ENCODE measurements at places on chromosomes 1 and 21.

DNA sequence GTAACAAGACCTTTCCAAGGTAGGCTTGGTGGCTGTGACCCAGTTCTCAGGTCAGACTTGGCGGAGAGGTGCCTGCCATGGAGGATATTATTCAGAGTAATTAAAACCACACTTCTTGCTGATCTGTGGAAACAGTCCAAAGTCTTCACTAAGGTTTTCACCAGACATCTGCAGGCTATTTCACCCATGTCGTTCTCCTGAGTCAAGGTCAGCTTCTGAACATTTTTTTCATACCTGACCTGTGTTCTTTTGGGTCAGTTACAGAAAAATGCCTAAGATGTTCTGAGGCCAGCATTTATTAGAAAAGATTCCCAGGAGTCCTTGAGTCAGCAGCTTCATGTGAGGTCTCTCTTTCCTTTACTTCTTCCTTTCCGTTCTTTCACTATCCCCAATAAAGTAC lies 54.9 kb downstream of the RGL1 start:
- no peak for DNase-seq

- DNase-seq = no peak
Measured at GRCh38 chr1:73770109-73770905, 427.7 kb downstream of the LRRIQ3 start.

DNA sequence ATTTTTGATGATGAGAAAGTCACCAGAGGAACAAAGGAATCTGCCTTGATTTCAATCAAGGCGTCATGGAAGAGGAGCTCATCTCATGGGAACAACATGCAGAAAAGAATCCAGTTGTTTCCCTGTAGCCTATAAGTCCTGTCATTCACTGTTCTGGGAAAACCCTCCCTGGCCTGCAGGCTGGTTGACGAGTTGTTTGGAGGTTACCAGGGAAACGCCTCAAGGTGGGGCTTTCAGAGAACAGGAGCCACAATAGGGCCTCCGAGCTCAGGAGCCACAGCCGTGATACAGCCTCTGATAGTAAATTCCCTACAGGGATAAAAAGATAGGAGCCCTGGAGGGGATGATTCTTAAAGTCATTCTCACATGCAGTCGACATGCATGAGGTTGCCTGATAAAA lies 135.2 kb downstream of the PSMG1 start:
- DNase-seq = peak; percentile 79

- no peak for DNase-seq
Measured at GRCh38 chr1:243267914-243268653, 12.2 kb downstream of the SDCCAG8 start.

GRCh38 chr1:29593601-29594382 lies 357.5 kb downstream of the PTPRU start:
- no peak for DNase-seq

GRCh38 chr1:81158592-81158991 lies 642.1 kb upstream of the ADGRL2 start:
- peak; percentile 14 for DNase-seq

- DNase-seq = no peak
Measured at GRCh38 chr1:100580446-100580845, 42.5 kb downstream of the GPR88 start.

- no peak for DNase-seq
Measured at GRCh38 chr1:110220324-110220723, 10.2 kb downstream of the KCNC4 start.

- no peak for DNase-seq
Measured at GRCh38 chr1:230570724-230571360, 71.4 kb upstream of the COG2 start.

- no peak for DNase-seq
Measured at GRCh38 chr1:162913345-162913744, 52.4 kb upstream of the CCDC190 start.

- DNase-seq = no peak
Measured at GRCh38 chr1:10320336-10320735, 78.5 kb upstream of the PGD start.

DNA sequence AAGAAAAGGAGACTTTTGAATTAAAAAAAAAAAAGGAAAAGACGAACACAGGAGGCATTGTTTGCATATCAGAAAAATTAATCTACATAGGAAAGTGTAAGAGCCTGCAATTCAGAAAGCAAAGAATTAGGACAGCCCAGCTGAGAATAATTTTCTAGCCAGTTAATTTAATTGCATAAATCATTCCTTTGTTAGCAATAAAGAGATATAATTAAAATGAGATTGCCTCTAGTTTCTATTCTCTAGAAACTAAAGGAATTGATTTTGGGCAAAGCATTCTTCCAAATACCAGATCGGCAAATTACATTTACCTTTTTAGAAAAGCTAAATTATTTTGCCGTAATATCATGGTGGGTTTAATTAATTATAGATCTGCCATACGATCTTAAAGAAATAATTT lies 46.0 kb downstream of the NUF2 start:
- no peak for DNase-seq

- DNase-seq = no peak
Measured at GRCh38 chr1:155301342-155301841, at the start of gene PKLR. Gene PKLR (minus strand): TSS chr1:155301438. CDS start chr1:155301395, 43 bp downstream.

DNA sequence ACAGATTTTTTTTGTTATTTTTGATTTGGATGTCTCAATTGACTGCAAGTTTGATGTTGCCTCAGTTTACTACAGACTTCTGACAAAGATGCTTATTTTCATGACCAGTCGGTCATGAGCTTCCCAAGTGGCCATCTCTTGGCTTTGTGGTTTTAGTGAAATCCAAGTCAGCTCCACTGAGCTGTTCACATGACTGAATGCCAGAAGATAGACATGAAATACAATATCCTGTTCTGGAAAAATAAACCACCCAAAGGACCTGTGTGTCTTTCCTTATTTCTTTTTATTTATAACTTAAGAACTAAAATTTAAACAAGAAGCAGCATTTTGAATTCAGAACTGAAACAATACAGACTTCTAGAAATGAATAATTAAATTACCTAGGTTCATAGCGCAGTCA lies 89.3 kb downstream of the HMCN1 start:
- DNase-seq = no peak

DNA sequence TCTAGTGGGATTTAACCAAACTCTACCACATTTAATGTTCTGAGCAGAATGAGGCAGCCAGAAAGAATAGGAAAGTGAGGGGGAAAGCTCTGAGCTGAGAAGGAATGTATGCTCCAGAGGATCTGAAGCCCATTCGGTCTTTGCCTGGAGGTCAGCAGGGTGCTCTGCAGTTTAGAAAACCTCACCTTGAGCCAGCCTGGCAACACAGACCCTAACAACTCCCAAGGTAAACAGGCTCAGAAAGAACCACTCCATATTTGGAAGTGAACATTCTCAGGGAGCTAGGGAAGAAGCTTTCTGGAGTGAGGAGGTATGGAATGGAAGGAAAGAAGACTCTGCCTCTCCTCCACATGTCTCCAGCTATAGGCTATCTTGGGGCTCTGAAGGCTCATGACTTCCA lies 398.8 kb downstream of the SEC16B start:
- peak; percentile 6 for DNase-seq

DNA sequence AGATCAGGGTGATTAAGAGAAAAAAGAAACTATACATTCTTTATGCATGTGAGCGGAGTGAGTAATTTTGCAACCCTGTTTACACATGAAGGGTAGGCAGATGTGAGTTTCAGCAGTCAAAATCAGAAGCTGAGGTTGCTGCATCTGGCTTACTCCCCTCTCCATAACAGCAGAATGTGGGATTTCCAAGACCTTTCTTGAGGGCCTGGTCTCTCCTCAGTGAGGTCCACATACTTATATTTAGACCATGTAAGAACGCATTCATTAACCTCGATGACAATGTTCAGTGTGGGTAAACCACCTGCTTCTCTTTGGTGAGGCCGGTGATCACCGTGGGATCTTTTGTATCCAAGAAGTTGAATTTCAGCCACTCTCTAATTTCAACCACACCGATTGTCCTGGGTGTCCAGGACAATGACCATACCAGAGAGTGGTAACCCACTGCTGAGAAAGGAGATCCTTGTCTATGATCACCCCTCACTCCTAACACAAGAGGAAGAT lies 18.7 kb upstream of the RAP1A start:
- no peak for DNase-seq

GRCh38 chr1:244012202-244012601 lies 38.9 kb upstream of the ZBTB18 start:
- DNase-seq = peak; percentile 43

- DNase-seq = peak; percentile 89
Measured at GRCh38 chr1:241356519-241357365, at the start of gene RGS7. Gene RGS7 (minus strand): TSS chr1:241357205.

GRCh38 chr1:215833941-215834729 lies 267.0 kb downstream of the KCTD3 start:
- no peak for DNase-seq

DNA sequence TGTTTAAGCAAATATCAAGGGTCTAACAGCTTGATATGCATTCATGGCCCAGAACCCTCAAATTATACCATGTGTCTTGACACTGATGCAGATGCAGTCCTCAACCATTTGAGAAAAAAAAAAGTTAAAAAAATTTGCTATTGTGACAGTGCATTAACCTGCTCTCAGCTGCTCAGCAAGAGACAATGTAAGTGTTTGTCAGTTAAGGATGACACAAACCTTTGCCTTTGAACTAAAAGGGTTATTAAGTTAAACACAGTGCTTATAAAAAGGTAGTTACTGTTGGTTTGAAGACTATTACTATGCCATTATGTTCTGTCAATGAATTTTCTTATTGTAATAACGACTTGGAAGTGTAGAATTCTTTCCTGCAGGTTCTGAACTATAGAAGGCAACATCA lies 655.6 kb upstream of the NEGR1 start:
- DNase-seq = no peak

DNA sequence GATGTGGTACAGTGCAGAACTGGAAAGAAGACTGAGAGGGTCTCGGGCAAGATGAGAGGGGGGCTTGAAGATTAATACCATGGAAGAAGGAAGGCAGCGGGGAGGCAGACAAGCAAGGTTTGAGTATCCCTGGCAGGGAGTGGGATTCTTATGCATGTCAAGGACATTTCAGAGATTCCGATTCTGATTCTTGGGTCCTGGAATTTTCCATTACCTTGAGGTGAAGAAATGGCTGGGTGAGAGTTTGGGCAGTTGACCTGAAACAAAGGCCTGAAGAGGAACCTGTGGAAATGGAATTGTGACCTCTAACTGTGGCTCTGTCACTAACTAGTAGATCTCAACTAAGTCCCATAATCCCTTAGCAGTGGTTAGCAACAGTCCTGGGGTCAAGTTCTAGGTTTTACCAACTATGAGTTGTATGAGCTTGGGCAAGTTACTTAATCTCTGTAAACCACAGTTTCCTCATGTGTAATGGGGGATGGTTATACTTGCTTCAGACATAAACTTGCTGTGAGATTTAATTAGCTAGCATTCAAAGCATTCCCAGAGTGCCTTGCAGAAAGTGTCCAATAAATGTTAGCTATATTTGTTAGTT lies 8.6 kb upstream of the ACTN2 start:
- no peak for DNase-seq

DNA sequence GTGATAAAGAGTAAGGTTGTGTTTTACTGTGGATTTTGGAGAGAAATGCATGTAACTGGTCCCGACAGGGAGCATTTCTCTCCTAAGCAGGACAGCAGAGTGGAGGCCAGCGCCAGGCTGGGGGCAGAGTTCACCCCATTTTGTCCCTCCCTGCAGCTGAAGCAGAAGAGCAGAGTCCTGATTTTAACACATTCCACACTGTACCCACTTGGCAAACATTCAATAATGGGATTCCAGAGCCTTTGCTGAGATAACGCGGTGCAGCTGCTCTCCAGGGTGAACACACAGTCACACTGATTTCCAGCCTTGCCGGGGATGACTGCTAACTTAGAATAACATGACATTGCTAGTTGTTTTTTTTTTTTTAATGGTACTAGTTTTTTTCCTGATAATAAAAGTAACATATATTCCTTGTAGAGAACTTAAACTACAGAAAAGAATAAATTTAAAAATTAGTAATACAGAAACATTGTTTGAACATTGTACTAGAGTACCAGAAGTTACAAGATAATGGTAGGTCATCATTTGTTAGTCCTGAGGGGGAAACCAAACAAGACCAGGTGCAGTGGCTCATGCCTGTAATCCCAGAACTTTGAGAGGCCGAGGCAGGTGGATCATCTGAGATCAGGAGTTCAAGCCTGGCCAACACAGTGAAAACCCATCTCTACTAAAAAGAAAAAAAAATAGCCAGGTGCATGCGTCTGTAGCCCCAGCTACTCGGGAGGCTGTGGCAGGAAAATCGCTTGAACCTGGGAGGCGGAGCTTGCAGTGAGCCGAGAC lies 77.2 kb downstream of the SCCPDH start:
- no peak for DNase-seq

DNA sequence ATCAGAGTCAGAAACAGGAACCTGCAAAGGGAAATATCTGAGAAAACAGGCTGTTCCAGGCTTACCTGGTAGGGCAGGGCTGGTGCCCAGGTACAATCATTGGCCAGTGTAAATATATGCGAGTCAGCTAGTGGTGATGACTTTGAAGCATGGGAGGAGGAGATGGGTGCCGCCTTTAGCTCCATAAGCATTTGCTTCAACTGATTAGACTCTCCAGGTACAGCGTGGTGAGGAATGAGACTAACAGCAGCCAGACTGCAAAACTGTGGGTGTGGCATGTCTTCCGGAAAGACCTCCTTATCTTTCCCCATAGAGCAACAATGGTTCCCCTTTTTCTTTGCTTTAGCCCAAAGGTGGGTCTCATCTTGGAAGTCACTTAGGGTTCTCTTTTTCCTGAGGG lies 137.2 kb downstream of the LRIG2 start:
- no peak for DNase-seq

GRCh38 chr1:91778964-91779363 lies 107.0 kb downstream of the TGFBR3 start:
- peak; percentile 23 for DNase-seq

DNA sequence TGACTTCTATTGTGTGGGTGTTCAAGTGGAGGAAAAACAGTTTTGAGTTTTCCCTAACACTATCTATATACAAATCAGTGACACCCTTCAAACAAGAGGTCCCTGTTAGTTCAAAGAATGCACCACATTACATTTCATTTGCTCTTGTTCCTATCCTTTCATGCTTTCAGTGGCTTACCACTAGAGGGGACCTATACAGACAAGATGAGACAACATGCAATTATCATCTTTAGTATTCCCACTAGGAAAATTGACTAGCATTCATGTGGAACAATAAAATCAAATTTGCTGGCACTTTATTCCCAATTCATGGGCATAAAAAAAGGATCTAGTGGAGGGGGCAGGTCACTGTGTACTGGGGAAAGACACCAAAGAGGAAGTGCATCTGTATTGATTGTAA lies 13.3 kb upstream of the SIPA1L2 start:
- DNase-seq = no peak

- no peak for DNase-seq
Measured at GRCh38 chr21:30579346-30579745, 10.9 kb downstream of the KRTAP22-2 start.

GRCh38 chr1:155130272-155131006 lies 2.8 kb downstream of the EFNA1 start:
- DNase-seq = peak; percentile 26

- DNase-seq = no peak
Measured at GRCh38 chr1:198620218-198620617, 18.6 kb upstream of the PTPRC start.

GRCh38 chr1:41783189-41783639 lies 135.5 kb downstream of the HIVEP3 start:
- DNase-seq = no peak

DNA sequence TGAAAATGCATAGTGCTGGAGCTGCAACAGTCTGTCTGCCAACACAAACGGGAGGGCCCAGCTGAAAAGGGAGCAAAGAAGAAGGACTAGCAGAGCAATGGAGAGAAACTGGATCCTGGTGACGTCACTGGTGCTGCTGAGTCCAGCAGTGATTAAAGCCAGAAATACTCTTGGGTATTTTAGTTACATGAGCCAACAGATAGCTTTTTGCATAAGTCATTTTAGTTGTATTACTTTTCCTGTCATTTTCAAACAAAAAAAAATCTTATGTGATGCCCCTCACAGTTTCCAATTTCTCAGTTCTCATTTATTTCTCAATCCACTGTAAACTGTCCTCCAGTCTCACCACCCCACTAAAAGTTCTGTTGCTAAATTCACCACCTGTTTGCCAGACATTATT lies 38.7 kb upstream of the NEK7 start:
- no peak for DNase-seq

All from iPS-NIHi11 (cell line).